ENCODE measurements at places on chromosomes 11 and 22.

GRCh38 chr11:15233371-15234165, 118.8 kb downstream of the INSC start:
- no peak for DNase-seq

DNA sequence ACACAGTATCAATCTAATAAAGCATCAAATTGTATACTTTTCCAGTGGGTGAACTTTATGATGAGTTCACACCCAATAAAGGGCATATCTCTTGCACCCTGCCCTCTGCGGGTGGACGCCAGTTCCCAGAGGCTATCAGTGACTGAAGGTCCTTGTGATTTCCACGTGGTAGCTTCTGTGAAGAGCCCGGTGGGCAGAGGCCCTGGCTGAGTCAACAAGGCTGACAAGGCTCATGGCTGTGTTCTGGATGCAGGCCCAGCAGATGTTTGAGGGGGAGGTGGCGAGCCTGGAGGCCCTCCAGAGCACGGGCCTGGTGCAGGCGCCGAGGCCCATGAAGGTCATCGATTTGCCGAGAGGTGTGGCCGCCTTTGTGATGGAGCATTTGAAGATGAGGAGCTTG, 71.4 kb downstream of the PIWIL3 start:
- DNase-seq, result no peak

- DNase-seq, result no peak
Observed at GRCh38 chr11:20060181-20060580, 100.1 kb downstream of the DBX1 start.

DNA sequence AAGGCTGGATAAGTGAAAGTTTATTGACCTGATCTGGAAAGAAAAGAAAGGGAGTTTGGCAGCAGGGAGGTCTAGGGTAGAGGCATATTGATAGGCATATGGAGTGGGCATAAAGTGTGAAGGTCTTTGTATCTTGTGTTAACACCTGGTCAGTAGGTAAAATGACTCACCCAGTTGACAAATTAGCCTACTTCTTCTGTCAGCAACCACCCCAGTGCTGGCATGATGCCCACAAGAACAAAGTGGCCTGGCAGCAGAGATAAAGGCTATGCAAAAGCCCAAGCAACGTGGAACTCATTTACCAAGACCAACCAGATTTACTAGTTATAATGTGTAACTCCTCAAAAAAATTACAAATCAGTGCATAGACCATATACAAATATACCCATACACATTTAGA, 4.9 kb downstream of the OR10A3 start:
- DNase-seq, result peak; percentile 18

DNA sequence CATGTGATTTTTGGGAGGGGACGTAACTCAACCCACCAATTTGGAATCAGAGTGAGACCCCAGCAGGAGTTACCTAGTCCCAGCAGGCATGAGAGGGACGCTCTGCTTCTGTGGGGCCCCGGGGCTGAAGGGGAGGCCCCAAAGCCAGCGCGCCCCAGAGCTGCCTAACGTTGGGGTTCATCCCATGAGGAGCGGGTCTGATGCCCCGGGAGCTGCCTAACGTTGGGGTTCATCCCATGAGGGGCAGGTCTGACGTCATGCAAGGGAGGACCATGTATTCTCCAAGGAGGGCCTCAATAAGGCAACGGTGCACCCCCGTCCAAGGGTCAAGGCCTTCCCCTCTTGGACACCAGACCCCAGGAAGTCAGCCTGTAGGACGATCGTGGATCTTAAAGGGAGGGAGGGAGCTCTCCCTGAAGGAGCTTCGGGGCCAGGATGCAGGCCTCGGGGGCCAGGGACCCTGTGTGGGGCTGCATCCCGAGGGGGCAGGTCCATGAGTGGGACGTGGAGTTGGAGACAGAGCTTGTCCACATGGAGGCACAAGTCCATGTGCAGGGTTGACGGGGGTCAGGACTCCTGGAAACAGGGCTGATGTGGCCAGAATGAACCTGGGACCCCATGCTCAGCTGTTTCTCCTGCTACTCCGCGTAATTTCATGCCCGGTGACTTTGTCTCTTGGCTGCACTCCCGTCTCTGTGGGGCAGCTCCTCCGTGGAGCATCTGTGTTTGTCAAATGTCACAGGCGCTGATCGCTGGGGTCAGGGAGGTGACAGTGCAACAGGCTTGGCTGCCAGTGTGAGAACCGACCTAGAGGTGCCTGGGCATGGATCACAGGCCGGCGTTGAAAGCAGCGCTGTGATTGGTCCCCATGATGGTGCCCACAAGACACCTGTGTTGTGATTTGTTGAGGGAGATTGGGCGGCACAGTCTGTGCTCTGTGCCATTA, 1029.1 kb downstream of the BRD1 start:
- DNase-seq, result no peak

- no peak for DNase-seq
Observed at GRCh38 chr22:28923826-28924732, 40.7 kb downstream of the ZNRF3 start.

- no peak for DNase-seq
Observed at GRCh38 chr11:23257556-23257955, 397.3 kb upstream of the CCDC179 start.

- no peak for DNase-seq
Observed at GRCh38 chr11:4508886-4509285, 26.4 kb downstream of the OR52K1 start.

DNA sequence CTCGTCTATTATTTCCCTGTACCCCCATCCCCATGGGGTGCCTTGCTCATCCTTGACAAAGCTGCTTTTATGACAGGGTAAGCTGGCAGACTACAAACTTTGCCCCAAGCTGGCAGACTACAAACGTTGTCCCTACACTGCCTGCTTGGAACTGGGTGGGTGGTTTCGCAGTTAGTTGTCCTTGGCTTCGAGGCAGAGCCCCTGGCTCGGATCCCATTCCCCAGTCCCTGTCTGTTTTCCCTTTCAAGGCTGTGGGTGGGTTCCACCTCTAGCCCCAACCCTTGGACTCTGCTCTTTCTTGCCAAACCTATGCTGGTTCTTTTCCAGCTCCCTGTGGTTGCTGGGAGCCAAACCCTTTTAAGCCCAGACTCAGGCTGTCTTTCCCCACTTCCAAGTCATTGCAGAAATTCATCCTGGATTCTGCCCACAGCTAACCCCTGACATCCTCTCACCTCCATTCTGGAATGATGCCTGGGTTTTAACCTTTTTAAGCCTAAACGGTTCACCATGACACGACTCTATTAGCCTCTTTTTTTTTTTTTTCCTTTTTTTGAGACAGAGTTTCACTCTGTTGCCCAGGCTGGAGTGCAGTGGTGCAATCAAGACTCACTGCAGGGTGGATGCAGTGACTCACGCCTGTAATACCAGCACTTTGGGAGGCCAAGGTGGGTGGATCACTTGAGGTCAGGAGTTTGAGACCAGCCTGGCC, 9.2 kb upstream of the RBM14 start:
- DNase-seq, result no peak

- peak; percentile 31 for DNase-seq
Observed at GRCh38 chr11:93567401-93567895, 24.3 kb upstream of the SMCO4 start.

- peak; percentile 37 for DNase-seq
Observed at GRCh38 chr11:6695377-6695776, 12.2 kb upstream of the MRPL17 start.

- DNase-seq, result no peak
Observed at GRCh38 chr11:22466351-22466750, 128.2 kb downstream of the SLC17A6 start.

DNA sequence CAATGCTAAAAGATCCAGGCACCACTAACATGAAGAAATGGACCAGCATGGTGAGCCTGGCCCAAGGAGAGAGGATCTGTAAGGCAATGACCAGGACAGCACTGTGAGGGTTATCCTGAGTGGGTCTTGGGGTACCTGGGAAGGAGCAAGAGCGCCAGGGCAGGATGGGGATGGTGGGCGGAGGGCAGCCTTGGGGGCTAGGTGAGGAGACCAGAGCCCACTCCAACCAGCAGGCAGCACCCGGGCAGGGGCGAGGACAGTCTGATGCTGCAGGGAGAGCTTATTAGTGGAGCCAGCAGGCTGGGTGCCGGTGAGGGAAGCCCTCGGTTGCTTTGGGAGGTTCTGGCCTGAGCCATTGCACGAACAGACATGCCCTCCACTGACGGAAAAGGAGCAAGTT, 10.7 kb upstream of the NAP1L4 start:
- DNase-seq, result no peak

DNA sequence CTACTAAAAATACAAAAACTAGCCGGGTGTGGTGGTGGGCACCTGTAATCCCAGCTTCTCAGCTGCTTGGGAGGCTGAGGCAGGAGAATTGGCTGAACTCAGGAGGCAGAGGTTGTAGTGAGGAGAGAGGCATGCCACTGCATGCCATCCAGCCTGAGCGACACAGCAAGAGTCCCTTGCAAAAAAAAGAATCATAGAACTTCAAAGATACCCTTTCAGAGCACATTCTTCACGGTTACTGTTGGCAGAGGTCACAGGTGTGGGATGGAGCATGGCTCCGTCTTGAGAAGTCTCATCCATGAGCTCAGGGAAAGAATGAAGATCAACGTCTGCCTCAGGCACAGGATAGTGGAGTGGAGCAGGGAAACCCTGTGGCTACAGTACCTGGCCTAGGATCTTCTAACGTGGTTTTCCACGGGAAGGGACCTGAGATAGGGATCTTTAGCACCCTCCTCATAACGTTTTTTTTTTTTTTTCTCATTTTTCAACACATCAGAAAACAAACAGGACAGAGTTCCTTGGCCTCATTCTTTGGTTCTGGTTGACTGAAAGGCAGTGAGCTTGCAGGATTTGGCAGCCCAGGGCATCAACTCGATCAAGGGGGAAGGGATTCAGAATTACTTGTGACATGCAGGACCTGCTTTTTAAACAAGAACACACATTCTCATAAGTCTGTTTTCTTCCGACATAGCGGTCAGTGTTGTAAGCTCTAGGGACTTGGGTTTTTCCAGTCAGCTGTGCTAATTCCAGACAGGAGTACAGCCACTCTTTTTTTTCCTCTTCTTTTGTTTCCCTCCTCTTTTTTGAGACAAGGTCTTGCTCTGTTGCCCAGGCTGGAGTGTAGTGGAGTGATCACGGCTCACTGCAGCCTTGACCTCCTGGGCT, 22.8 kb downstream of the F2 start:
- no peak for DNase-seq

DNA sequence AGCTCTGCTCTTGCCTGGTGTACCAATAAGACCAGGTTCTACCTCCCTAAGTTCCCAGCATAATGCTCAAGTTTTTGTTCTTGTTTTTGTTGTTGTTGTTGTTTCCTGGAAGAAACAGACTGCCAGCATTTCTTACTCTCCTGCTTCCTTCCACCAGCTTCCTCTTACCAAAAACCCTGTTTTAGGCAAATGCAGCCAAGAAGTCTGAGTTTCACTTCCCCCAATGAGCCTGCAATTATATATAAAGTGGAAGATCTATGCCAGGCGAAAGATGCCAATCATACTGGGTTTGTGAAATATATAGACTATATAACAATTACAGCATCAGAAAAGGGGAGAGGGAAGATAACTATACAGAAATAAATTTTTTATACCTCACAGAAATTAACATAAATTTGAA, 931.5 kb upstream of the FAT3 start:
- DNase-seq, result no peak

- DNase-seq, result peak; percentile 32
Observed at GRCh38 chr11:114377612-114378267, 22.6 kb downstream of the C11orf71 start.

DNA sequence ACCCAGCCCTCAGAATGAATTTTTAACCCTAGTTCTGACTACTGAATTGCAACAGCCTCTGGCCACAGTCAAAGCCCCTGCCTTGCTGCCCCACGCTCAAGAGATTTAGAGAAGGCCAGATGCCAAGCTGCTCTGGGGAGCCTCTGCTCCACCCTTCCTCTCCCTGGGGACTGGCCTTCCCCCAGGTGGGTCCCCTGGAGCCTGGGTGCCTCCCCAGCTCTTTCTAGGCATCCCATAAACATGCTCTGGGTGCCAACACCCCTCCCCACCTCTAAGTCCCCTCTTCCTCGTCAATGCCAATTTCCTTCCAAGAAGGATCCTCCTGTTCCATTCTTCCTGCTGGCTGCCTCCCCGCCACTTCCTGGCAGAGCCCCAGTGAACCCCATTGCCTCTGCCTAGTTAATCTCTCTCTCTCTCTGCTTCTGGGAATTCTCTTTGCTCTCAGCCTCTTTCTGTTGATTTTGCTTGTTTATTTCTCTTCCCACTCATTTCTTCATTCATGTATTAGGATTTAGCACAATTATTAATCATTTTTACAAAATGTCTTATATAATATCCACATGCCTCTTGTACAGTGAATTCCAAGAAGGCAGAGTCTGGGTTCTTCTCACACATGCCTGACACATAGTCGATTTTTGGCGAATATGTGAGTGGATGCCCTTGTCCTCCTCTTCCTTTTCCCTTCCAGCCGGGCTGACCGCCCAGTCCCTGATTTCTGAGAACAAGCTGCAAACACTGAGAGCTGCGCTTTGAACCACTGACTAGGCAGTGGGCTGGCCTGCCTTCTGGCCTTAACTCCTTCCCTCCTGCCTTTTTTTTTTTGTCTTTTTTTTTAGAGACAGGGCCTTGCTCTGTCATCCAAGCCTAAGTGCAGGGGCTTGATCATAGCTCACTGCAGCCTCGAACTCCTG, 17.5 kb downstream of the UQCR10 start:
- no peak for DNase-seq

GRCh38 chr11:68749229-68750123, 1.8 kb downstream of the TESMIN start:
- no peak for DNase-seq

DNA sequence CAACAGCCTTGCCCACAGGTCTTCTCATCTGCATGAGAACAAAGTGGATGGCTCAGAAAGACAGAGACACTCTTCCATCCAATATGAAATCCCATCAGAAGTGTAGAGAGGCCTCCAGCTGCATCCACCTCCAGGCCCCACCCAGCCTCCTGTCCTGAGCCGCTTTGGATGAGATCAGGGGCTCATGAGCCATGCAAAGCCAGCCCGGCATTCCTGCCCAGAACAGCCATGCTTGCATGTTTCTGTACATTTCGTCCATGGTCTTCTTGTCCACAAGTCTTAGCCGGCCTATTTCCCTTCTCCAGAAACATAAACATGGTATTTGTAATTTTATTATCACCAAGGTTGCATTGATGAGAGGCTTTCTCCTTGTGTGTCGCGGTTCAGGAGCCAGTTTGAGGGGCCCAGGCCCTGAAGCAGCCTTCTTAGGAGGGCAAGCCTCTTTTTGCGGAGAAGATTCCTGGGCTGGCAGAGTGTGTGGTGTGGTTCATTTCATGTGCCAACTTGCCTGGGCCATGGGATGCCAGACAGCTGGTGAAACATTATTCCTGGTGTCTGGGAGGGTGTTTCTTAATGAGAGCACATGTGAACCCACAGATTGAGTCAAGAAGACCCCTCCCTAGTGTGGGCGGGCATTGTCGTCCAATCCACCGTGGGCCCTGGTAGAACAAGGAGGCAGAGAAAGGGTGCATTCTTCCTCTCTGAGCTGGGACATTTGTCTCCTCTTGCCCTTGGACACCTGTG, 928.9 kb downstream of the TBC1D22A start:
- DNase-seq, result no peak

GRCh38 chr11:121688055-121688491, 235.3 kb upstream of the SORL1-AS1 start:
- peak; percentile 21 for DNase-seq

GRCh38 chr11:81995889-81996288, 737.8 kb downstream of the FAM181B start:
- no peak for DNase-seq

- DNase-seq, result no peak
Observed at GRCh38 chr22:32674925-32675825, 126.3 kb upstream of the TIMP3 start.

GRCh38 chr11:86442420-86442819, 67.7 kb downstream of the CCDC81 start:
- peak; percentile 39 for DNase-seq

- no peak for DNase-seq
Observed at GRCh38 chr11:129268371-129268770, 76.2 kb upstream of the ARHGAP32 start.

- DNase-seq, result no peak
Observed at GRCh38 chr11:111349191-111349695, 29.8 kb downstream of the POU2AF1 start.

GRCh38 chr22:35575116-35575748, 34.6 kb downstream of the RASD2 start:
- no peak for DNase-seq
